ENCODE measurements at places on chromosomes 2 and 18. TPM values are rescaled to one million over a fixed set of nuclear protein-coding genes. Genes with fewer than 3 reads are reported as not detected.
A peak's percentile ranks its signal among the peaks of the same experiment; 100 is the strongest.

TXNDC2 gene
- 0.36 TPM for total RNA-seq

GALNT14 gene
- total RNA-seq = not detected

ASPRV1 gene
- total RNA-seq = 0.29 TPM

SATB2 gene
- 54.5 TPM for total RNA-seq

UGT1A4 gene
- not detected for total RNA-seq

SERPINB12 gene
- total RNA-seq = not detected

HRH4 gene
- under 0.01 TPM for total RNA-seq

GPBAR1 gene
- total RNA-seq = 0.36 TPM

KCNK3 gene
- total RNA-seq = not detected

RAPGEF4 gene
- 0.59 TPM for total RNA-seq

CHRND gene
- total RNA-seq = not detected

CAPN14 gene
- under 0.01 TPM for total RNA-seq

DNA sequence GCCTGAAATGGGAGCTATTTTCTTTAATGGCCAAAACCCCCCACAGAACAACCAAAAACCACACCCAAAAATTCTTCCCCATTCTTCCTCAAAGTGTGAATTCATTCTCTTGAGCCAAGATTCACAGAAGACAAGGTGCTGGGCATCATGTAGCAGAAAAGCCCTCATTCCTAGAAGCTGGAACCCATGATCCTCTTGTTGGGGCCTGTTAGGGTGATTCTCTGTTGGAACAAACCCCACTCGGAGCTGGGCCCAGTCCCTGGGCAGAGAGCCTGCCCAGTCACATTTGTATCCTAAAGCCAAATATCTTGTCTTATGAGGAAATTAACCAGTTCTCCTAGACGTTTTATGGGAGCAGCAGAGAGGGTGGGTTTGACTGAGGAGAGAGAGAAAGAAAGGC, 22.8 kb upstream of the VPS4B start:
- no peak for DNase-seq

GRCh38 chr2:227759411-227760118, 13.9 kb downstream of the SCYGR8 start:
- DNase-seq = no peak

DNA sequence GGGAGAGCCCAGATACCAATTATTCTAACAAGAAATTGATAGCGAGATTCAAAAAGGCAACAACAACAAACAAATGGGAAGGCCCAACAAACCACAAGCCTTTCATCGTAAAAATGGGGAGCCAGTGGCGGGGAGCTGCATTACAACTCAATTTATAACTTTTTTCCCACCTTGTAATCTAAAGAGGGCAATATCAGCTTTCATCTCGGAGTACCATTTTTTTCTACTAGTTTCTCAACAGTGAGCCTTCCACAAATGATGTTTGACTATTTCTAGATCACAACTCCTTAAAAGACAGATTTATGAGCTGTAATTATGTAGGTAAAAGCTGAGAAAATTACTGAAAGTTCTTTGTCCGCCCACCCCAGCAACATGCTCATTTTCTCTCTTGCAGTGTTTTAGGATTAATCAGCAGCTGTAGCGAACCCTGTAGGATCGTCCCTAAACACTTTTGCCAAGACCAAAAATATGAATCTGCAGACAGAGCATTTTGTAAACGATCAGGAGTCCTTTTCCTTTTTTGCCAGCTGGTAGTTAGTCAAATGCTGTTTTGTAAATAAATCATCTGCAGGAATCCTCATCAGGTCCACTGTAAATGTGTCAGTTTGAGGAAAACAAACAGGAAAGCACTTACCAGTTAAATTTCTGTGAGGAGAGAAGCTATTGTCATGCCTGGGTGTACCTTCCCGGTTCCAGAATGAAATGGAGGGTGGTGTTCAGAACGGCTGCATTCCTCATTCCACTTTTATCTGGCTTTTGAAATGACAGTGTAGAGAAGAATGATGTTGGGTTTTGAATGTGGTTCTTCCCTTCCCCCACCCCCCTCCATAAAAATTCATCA, 53.2 kb downstream of the EEF1B2 start:
- no peak for DNase-seq

GRCh38 chr18:58054041-58054781, 10.2 kb downstream of the NEDD4L start:
- DNase-seq = no peak

- no peak for DNase-seq
Measured at GRCh38 chr2:173537694-173538093, 183.0 kb downstream of the CDCA7 start.

- no peak for DNase-seq
Measured at GRCh38 chr2:47251404-47251675, 96.2 kb upstream of the STPG4 start.

DNA sequence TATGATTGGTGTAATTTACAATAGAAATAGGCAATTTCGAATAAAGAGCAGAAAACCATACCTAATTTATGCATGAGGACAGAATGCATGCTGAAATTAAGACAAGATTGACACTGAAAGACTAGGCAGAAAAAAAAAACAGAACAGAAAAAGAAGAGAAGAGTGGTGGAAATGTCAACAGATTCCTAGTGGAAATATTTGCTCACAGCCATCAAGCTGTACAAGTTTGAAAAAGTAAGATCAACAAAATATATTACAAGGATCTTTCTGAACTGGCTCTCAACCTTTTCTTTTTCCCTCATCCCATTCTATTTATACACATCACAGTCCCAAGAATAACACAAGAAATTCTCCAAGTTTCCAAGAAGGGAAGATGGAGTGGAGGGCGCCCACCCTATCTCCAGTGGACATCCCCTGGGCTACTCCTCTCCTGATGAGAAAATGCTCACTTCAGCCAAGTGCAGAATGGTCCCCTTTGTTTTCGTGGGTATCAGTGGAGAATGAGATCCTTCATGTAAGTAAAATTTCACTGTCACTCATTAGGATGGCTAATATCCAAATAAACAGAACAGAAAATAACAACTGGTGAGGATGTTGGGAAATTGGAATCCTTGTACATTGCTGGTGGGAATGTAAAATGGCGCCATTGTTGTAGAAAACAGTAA, 51.0 kb upstream of the ZNF532 start:
- no peak for DNase-seq

DNA sequence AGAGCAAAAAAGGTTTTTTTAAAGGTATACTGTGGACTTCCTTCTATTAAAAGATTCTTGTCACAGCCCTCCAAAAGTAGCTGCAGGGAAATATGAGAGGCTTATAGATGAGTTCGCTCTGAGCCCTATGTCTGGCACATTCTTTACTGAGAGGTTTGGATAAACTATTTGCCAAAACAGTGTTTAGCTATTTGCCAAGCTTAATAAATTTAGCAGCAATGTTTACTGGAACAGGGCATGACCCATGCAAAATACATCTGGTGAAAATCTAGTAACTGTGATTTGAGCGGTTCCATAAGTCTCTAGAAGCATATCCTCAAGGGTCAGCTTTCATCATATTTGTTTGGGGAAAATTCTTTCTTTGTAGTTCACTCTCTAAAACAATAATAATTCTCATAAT, 1696.7 kb upstream of the PIK3C3 start:
- no peak for DNase-seq

GRCh38 chr2:149161481-149162225, 123.2 kb downstream of the LYPD6B start:
- DNase-seq = no peak

GRCh38 chr2:24762518-24762917, 30.7 kb downstream of the PTRHD1 start:
- no peak for DNase-seq

DNA sequence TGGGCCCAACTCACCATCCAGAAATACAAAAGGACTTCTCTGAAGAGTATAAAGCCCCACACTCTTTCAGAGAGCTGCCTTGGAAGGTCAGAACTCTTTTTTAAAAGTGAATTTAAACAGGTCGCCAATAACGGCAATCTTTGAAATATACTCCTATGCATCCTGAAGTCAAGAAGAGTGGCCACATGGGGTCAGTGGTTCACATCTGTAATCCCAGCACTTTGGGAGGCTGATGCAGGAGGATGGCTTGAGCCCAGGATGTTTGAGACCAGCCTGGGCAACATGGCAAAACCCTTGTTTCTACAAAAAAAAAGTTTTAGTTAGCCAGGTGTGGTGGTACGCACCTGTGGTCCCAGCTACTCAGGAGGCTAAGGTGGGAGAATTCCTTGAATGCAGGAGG, 68.1 kb upstream of the FZD7 start:
- DNase-seq = peak; percentile 29

GRCh38 chr2:236402033-236402790, 138.0 kb upstream of the ASB18 start:
- DNase-seq = no peak

GRCh38 chr2:239192456-239192855, 208.4 kb downstream of the HDAC4 start:
- peak; percentile 21 for DNase-seq

GRCh38 chr2:149687052-149687427, 99.5 kb upstream of the MMADHC start:
- DNase-seq = no peak

- no peak for DNase-seq
Measured at GRCh38 chr2:23506531-23507266, 121.7 kb downstream of the KLHL29 start.

All from osteoblast (primary cell).